ENCODE measurements at places on chromosomes 13 and 19. TPM values are rescaled to one million over a fixed set of nuclear protein-coding genes. Genes with fewer than 3 reads are reported as not detected.

DNA sequence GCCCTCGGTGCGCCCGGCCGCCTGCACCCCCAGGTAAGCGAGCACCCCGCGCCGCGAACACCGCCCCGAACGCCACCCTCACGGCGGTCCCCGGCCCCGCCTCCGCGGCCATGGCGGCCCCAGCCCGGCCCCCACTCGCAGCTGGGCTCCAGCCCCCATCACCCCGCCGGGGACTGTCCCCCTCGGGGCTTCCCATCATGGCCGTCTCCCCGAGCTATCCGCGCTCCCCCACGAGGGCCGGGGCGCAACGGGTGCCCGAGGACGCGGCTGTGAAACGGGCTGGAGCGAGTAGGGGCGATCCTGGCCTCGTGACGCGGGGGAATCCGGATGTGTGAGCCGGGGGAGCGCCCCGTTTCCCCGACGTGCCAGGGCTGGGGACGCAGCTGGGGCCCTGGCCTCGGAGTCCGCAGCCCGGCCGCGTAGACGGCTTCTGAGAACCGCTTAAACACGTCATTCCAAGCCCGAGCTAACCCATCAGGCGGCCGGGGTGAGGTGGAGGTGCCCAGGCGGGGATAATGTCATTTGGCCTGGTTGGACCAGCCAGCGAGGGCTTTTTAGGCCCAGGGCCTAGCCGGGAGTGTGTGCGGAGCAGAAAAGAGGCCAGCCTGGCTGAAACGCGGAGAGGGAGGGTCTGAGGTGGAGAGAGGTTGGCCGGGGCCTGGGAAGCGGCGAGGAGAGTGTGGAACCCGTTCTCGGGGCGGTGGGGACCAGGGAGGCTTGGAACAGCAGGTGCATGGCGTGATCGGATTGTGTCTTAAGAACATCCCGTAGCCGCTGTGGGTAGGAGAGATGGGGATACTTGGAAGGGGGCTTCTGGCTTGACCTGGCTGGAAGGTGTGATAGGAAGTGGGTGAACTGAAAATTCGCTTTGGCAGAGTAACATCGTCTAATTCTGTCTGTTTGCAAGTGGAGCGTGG lies 550 bp downstream of the CERS4 start:
- peak; percentile 53 for DNase-seq

DNA sequence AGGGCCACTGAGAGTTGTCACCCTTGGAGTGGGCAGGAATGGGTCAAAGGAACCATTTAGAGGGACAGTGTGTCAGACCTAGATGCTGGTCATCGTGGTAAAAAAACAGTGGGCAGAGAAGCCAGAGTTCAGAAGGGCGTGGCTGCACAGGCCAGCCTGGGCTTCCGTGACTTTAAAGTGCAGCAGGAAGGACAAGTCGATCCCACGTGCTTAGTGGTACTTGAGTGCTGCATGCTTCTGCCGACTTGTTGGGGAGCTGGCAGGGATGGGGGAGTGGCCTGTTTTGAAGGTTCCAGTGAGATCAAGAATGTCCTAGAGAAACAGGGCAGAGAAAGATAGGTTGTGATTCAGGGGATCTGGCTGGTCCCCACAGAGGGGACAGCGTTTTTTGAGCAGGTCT lies 17.0 kb downstream of the LYL1 start:
- no peak for DNase-seq

DNA sequence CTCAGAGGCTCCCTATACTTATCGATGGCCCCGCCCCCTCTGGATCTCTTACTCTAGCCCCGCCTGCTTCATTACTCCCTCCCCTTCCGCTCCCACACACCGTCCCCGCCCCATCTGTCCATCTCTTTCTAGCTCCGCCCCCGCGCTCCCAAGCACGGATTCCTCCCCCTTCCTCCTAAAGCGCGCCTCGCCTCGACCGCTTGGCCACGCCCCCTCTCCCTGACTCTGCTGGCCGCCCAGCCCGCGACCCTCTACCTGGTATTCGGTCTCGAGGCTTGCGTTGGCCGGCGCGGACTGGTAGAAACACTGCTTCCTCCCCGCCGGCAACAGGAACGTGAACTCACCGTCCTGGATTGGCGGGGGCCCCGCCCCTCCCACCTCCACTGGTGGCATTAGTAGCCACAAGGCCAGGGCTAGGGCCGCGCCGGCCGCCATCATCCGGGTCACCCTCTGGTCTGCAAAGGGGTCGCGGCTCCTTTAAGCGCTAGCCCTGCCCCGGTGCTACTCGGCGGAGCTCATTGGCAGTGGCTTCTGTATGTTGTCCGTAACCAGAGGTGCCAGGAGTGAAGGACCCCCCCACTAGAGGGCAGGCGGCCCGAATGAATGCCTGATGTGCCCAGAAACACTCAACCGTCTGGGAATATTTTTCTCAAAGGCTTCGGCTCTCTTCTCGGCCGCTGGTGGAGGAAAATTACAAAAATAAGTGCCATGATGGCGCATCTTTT lies at the start of gene TMED1:
Gene TMED1, minus strand, starts transcription at position 459 of the 725 bp plus-strand sequence. Its CDS starts 21 bp downstream, at position 438.
- peak; percentile 100 for DNase-seq

- no peak for DNase-seq
Observed at GRCh38 chr13:27967203-27967735, 1.8 kb downstream of the CDX2 start.

DNA sequence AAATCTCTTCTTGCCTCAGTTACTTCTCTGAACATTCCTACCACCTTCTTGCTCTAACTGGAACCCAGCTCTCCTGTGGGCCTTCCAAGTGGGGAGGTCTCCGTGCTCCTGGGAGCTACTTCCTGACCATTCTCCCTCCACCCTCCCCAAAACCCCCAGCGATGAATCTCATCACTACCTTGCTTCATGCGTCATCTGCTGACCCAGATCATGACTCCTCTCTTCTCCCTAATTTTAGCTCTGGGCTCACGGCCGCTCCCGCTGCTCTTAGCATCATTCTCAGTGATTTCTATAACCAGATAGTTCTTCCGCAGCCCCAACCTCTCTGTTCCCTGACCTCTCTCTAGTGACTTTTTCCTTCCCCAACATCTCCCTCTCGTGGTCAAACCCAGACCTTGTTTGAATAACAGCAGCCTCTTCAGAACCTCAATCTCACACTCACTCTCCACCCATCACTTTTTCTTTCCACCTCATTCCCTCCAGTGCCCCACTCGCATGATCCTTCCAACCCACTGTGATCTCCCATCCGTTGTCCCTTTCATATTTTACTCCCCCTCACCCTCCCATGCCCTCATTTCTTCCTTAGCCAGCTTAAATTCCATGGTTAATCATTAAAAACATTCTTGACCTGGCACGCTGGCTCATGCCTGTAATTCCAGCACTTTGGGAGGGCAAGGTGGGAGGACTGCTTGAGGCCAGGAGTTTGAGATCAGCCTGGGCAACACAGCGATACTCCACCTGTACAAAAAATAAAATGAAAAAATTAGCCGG lies 21.8 kb downstream of the MRPS12 start:
- DNase-seq = no peak

DNA sequence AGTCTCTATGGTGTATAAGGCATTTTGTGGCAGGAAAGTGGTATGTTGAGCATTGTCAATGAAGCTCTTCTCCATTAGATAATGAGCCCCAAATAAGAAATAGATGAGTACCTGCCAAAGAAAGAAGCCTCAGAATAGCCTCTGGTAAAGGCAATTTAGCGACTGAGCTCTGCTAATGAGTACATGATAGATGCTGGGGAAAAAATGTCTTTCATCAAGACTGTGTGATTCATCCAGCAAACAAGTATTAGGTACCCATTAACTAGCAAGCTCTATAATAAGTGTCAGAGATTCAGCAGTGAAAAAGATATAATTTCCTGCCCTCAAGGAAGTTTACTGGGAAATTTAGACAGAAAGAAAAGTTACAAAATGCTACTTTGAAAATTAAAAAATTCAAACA lies 294.6 kb downstream of the ITGBL1 start:
- DNase-seq = no peak

DNA sequence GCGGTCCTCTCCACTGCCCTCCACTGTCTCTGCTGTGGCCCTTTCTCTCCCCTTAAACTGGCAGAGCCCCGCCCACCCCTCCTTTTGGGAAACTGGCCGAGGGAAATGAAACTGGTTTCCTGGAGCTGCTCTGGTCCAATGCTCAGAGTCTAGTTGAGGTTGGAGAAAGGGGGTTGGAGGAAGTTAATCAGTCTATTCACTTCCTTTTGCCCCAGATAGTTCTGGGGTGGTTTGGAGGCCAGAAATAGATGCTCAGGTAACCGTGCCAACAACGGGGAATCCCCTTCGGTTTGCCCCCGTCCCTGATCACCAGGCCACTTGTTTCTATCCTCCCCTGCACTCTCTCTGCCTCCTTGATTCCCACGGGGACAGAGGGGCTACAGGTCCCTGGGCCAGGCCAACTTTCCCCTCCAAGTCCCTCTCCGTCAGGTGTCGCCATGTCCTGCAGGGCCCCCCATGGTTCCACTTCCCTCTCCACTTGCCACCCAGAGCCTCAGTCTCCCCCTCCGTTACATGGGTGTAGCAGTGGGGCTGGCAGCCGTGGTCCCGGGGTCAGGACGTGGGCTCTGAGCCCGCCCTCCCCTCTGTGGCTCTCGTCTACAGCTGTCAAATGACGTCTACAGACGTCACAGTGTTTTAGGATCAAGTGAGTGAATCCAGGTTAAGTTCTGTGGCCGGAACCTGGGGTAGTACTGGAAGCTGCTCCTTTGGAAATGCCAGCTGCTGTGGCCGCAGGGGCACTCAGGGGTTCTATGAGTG lies at the start of gene IL4I1:
Gene IL4I1, minus strand, starts transcription at position 25 of the 759 bp plus-strand sequence. CDS start 727 bp downstream, outside the sequence.
- peak; percentile 46 for DNase-seq

DNA sequence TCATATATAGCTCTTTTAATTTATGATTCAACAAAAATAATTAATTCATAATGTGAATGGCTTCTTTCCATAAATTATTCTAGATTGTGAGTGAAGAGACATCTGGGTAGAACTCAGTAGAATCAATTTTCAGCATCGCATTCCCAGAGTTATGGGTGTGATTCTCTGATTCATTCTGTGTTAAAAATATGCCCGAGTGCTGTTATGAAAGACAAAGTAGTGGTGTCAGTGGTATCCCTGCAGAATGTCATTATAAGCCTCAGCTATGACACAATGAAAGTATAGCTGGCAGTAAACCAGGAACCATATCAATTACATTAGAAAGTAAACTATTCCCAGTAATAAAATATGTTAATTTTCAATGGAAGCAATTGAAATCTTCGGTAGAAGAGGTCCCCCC lies 480.5 kb upstream of the SLITRK1 start:
- DNase-seq = no peak

- no peak for DNase-seq
Observed at GRCh38 chr19:49445997-49446396, 4.7 kb upstream of the SLC17A7 start.

- peak; percentile 47 for DNase-seq
Observed at GRCh38 chr19:45164577-45165335, 4.0 kb upstream of the NKPD1 start.

GRCh38 chr13:44825953-44826352 lies 163.3 kb downstream of the NUFIP1 start:
- DNase-seq = no peak

GRCh38 chr19:11821474-11822109 lies 7.5 kb downstream of the ZNF440 start:
- no peak for DNase-seq

DNA sequence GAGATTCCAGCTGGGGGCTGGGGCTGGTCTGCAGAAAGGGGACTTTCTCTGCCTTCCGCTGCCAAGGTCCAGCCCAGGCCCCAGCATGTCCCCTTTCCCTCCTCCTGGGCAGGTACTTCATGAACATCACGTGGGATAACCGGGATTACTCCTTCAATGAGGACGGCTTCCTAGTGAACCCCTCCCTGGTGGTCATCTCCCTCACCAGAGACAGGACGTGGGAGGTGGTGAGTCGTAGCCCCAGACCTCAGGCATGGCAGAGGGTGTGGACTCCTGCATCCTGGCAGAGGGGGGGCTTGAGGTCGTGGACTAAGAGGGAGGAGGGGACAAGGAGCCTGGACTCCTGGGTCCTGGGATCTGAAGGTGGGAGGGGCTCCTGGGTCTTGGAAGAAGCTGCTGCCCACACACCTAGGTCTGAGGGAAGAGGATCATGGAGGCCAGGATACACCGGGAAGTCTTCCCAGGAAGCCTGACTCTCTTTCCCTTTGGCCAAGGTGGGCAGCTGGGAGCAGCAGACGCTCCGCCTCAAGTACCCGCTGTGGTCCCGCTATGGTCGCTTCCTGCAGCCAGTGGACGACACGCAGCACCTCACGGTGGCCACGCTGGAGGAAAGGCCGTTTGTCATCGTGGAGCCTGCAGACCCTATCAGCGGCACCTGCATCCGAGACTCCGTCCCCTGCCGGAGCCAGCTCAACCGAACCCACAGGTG lies 20.6 kb downstream of the GRIN2D start:
- DNase-seq = no peak

DNA sequence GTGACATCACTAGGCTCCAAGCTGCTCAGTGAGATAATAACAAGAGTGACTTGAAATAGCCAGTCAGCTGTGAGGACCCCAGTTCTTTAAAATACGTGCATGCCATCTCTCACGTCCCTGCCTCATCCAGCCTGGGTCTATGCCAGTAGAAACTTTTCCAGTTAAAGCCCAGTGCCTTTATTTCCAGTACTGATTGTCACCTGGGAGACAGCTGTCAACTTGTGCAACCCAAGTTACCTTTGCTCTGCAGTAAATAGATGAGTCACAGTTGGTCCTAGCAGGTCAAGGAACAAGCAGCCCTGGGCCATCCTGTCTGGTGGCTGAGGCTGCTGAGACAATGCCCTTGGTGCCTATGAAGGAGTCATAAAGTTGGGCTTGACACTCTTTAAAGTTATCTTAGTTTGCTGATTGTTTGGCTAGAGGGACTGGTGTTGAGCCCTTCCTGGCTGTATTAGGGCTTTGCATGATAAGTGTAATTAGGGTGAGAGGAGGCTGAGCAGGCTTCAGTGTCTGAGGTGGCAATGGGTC lies 228.7 kb downstream of the LACC1 start:
- DNase-seq = peak; percentile 85

- no peak for DNase-seq
Observed at GRCh38 chr13:77866971-77867370, 51.7 kb downstream of the EDNRB start.

- DNase-seq = no peak
Observed at GRCh38 chr19:512547-513365, 5.5 kb downstream of the TPGS1 start.

Gene SHISA2
- polyA plus RNA-seq = 0.11 TPM

Gene FAM83E
- polyA plus RNA-seq = 0.14 TPM

Gene TTC9B
- polyA plus RNA-seq = not detected

Gene UBE2S
- polyA plus RNA-seq = 27.3 TPM

Gene COX7A1
- polyA plus RNA-seq = 2,188 TPM

Gene COG3
- polyA plus RNA-seq = 7.7 TPM

Gene SLC1A5
- polyA plus RNA-seq = 3.8 TPM

Gene CRX
- polyA plus RNA-seq = not detected

Gene HCST
- polyA plus RNA-seq = 3.2 TPM

Gene KANK3
- 16.9 TPM for polyA plus RNA-seq

Gene NOTCH3
- polyA plus RNA-seq = 16.7 TPM

Gene KLHL1
- polyA plus RNA-seq = not detected

Gene CLEC4G
- polyA plus RNA-seq = 0.22 TPM

Gene ZNF729
- polyA plus RNA-seq = not detected

Gene CHAF1A
- polyA plus RNA-seq = 5.6 TPM

All from heart left ventricle (tissue), 16 donors.